Right kidney (tissue), 9 donors: ENCODE measurements at places on chromosomes 7 and 10.
A peak's percentile ranks its signal among the peaks of the same experiment; 100 is the strongest.

DNA sequence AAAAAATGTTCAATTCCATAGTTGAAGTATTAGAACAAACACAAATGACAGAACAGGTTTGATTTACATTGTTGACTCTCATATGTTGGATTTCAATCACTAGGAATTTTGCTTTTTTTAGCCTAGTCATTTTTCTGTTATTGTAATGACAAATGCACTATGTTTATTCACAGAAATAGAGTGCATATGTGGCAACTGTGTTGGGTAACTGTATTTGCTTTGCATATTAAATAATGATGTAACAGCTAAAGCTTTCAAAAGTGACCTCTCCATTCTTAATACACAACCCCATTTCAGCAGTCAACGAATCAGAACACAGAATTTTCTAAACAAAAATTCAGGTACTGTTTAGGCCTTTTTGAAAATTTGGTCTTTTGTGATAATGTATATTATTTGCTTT is 54.0 kb upstream of the SLC26A5 start:
- DNase-seq, result no peak

DNA sequence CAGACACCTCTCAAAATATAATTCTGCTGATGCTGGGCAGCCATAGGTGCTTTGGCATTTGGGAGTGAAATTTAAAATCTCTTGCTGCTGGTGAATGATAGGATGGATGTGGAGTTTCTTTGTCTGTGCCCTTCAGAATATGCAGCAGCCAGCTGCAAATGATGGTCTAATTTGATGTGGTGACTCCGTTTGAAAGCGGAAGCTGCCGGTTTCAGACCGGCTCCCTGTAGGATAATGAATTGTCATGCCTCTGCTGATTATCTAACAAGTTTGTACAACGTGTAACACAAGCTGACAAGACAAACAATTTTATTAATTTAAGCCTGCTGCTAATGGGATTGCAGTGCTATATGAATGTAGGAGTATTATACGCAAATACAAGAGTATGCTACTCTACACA is 103.5 kb downstream of the SND1 start:
- no peak for DNase-seq

GRCh38 chr10:77333610-77334340 is 303.8 kb downstream of the KCNMA1 start:
- no peak for DNase-seq

- no peak for DNase-seq
These were observed 3.1 kb upstream of the SLC13A4 start for GRCh38 chr7:135731131-135731530.

DNA sequence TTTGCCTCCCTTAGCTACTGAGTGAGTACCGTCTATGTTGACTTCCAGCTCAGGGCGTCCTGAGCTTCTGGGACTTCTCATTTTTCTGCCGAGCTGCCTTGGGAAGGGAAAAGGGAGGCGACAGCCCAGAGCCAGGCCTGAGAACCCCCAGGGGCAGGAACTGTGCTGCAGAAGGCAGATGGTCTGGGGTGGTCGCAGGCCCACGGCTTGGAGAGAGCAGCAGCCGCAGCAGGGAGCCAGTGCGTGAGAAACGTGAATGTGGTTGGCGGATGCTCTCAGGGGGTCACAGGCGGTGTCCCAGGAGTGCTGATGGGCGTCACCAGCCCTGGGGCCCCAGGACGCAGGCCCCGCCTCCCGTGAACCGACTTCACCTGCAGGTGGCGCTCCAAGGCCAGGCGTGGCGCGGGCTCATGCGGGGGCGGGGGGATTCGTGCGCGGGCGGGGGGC is 9.2 kb upstream of the PWWP2B start:
- DNase-seq, result peak; percentile 69

DNA sequence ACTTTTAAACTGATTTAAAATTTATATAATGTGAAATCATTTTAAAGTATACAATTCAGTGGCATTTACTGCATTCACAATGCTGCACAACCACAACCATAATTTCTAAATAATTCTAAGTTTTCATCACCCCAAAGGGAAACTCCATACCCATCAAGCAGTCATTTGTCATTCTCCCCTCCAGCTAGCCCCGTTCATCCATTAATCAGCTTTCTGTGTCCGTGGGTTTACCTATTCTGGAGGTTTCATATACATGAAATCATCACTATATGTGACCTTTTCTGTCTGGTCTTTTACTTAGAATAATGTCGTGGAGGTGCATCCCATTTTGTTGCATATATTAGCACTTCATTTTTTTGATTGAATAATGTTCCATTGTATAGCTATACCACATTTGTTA is 214.1 kb downstream of the ADK start:
- no peak for DNase-seq

DNA sequence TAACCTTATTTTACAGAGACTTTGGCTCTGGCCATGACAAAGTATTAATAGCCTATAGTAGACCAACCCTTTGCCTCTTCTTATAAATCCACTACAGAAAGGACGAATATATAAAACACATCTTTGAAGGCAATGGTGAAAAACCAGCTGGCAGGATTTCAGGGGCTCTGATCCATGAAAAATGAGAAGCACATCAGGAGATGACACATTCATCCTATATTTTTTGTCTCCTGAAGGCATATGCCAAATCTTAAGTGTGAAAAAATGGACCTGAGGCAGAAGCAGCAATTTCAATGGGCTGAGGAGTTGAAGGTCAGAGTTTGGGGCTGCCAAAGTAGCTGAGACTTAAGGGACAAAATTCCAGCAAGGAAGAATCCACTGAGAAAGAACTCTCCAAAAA is 14.4 kb downstream of the RNF216 start:
- DNase-seq, result no peak

- no peak for DNase-seq
These were observed 66.8 kb upstream of the CYP26C1 start for GRCh38 chr10:92993699-92994272.

- DNase-seq, result no peak
These were observed 98.5 kb upstream of the CDK13 start for GRCh38 chr7:39851466-39852045.

DNA sequence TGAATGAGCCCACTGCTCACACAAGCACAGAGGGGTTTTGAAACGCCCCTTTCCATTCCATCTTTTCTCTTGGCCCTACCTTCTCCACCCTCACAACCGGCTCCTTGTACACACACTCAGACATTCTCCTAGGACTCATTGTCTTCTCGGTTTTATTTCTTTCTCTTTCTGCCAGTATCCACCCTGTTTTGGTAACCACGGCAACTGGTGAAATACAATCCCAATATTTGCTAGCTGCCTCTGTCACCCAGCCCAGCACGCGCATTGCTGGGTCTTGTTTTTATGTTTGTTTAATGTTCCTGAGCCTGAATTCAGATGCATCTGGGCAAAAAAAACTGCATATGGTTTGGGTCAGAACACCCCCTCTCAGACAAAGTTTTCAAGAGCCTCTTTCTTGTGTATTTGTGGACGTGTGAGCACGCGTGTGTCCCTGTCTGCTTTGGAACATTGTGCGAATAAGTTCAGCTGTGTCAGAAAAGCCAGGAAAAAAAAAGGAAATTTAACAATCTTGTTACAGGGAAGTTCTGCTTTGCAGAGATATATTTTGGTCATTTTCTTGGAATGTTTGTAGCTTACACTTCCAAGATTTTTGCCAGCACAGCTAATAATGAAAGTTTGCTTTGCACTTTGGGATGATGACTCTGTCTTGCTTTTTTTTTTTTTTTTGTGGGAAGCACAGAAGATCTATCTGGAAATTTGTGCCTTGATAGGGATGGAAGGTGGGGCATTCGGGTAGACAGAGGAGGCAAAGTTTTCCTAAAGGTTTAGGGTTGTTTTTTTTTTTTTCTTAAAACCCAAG is 225.9 kb downstream of the TRIL start:
- DNase-seq, result no peak

GRCh38 chr10:113982296-113982695 is 61.4 kb upstream of the ADRB1 start:
- DNase-seq, result no peak

DNA sequence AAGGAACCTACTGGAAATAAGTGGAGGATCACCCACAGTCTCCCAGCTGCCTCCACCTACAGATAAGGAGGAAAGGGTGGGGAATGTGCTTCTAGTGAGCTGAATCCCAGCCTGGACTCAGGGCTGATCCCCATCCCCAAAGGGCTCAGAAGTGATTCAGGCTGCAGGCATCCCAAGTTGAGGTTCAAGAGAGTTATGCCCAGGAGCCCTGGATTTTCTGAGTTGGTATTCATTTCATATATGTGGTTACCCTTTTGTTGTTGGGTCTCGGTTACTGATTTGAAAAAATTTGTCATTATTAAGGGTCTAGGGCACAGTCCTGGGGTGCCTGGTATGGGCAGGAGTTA is 30.0 kb upstream of the SRGN start:
- DNase-seq, result no peak

DNA sequence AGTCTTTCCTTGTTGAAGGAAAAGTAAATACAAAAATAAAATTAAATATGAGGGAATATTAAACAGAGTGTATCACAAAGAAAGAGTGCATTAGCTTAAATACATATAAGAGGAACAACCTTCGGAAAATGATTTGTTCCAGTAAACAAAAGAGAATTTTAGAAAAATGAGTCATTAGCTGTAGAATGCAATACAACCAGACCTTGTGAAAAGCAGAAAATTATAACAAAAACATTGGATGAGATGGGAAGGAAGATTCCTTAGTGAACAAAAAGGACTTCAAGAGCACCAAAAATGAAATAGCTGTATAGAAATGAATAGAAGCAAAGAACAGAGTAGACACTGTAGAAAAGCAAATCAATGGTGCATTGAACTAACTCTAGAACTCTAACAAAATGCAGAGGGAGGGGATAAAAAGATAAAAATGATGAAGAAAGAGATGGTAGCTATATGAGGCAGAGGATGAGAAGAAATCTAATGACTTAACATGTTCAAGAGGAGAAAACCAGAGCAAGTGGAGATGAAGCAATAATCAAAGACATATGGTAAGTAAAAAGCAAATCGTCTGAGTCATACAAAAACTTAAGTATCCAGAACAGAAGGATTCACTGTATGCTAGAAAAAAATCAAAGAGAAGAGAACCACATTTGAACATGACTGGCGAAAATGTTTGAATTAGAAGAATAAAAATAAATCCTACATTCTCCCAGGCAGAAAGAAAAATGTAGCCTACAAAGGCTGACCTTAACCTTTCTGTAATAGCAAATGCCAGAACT is 190.5 kb downstream of the TMEM26 start:
- no peak for DNase-seq

- DNase-seq, result no peak
These were observed 171.5 kb upstream of the ADCY1 start for GRCh38 chr7:45402480-45403218.

DNA sequence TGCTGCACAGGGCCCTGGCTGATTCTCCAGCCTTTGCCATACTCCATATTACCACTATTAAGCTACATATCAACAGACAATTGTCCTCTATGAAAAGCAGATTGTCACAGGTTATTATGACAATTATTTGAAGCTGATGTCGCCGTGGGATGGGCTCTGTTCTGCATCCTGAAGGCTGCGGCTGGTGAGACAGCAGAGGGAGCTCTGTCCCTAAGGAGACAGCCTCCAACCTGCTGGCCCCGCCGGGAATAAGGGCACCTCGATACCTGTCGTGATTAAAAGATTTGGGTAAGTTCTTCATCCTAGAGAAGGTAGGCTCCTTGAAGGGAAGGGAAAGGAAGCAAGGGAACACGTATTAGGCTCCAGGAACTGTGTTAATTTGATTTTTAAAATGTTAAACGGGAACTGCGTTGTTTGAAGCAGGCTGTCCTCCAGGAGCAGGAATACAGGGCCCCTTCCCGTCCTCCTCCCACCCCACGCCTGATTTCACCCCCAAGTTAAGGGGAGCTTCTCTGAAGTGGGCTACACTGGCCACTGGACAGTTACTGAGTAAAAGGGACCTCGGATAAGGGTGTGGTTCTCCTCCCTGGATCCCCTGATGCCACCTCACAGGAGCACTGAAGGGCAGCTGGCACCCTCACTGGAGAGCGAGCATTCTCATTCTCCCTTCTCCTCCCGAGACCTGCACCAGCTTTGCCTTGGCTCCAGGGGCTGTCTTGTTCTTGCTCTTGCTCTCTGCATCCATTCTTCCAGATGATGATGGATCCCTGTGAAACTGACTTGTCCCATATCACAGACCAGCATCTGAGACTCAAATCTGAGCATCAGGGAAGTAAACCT is 11.8 kb upstream of the TIAL1 start:
- peak; percentile 41 for DNase-seq

DNA sequence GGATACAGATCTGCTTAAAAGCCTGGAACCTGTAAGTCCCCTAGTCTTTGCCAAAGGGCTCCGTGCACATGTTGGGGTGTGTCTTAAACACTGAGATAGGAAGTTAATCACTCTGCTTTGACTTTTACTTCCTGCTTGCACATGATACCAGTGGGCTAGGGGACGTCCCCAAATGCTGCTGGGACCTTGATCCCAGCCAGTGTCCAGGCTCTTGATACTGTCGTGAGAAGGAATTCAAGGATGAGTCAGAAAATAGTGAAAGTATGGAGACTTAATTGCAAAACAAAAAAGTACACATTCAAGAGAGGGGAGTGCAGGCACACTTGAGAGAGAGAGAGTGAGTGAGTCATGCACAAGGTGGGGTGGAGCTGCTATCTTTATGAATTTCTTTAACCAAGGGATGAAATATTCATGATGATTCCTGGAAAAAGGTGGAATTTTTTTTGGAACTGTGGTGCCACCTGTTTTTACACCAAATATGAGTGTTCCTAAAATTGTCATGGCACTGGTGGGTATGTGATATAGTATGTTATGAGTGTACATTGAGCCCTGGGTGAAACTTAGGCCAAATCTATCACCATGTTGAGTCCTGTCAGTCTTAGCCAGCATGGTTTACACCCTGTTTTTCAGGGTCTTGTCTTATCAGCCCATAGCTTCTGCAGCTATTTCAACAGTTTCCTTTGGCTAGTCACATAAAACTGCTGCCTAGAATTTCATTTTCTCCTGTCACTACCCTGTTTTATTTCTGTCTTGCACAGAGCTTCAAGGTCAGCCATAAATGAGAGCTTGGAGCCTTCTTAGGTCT is 88.3 kb upstream of the CYP26C1 start:
- no peak for DNase-seq

- no peak for DNase-seq
These were observed 126.3 kb downstream of the CNOT4 start for GRCh38 chr7:135383525-135384175.

- DNase-seq, result no peak
These were observed 40.9 kb upstream of the SRI start for GRCh38 chr7:88260719-88261118.

GRCh38 chr7:16730937-16731336 is 22.6 kb upstream of the TSPAN13 start:
- DNase-seq, result no peak

GRCh38 chr10:100774223-100774622 is 28.8 kb downstream of the PAX2 start:
- DNase-seq, result no peak

DNA sequence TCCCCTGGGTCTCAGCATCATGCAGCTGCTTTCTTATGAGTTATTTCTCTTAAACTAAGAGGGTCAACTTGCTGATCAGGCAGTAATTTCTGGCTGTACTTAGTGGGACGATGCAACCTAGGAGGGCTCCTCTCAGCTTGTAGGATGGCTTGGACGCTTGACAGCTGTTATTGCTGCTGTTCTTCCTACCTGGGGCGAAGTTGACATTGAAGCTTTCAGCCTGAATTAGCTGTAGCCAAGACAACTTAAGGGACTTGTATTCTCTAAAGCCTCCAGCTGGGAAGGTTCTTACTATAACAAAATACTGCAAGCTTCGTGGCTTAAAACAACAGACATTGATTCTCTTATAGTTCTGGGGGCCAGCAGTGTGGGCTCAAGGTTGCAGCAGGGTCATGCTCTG is 224.9 kb downstream of the ACTR3B start:
- no peak for DNase-seq
